ENCODE measurements at places on chromosomes 2 and 18. TPM values are rescaled to one million over a fixed set of nuclear protein-coding genes. Genes with fewer than 3 reads are reported as not detected.

- DNase-seq = no peak
Observed at GRCh38 chr2:174888646-174889271, 116.4 kb downstream of the CHN1 start.

- no peak for DNase-seq
Observed at GRCh38 chr2:221120643-221121042, 451.5 kb downstream of the EPHA4 start.

- no peak for DNase-seq
Observed at GRCh38 chr2:135818937-135819610, 17.9 kb downstream of the LCT start.

DNA sequence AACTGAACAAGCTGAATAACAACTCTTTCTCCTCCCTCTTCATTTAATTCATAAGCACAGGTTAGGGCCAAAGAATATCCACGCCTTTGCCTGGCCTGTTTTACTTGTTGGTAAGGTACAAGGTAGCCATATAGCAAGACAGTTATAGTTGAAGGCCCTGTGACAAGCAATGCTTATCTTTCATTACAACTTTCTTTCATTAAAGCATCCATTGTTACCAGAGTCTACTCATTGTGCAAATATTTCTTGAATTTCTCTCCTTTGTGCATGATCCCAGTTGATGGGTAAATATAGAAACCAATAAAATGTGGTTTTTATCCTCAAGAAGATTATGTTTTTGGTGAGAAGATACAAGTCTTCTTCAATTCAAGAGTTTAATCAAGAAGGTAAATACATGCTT, 140.2 kb downstream of the UBE2E3 start:
- DNase-seq = no peak

- no peak for DNase-seq
Observed at GRCh38 chr18:50119296-50119695, 75.7 kb downstream of the MYO5B start.

The CD8B2 gene
- total RNA-seq = 0.55 TPM

DNA sequence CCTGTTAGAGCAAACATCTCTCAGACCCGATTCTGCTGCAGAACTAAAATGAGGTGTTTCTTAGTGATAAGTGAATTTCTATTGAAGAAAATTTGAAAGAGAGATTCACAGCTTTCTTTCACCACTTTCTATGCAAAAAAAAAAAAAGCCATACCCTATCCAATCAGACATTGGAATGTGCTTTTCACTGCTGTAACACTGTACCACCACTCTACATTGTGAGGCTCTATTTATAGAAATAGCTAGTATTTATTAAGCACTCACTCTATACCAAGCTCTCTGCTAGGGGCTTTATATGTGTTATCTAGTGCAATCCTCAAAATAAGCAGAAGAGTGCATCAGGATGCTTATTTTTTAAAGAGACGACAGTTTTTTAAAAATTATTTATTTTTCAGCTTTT, 580.6 kb upstream of the VRK2 start:
- DNase-seq = no peak

DNA sequence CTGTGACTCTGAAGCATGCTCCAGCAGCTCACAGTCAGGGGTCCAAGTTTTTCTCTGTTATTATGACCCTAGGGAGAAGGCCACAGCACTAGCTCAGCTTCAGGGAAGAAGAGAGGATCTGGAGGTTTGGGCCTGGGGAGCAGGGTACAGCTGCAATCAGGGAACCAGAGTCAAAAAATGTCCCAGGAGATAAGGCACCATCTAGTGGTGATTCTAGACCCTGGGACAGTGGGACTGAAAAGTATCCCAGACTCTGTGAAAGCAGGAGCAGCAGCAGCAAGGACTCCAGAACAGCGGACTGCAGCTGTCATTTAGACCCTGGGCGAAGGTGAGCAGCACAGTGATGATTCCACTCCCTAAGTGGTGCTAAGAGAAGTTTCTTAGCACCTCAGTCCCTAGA, 278.4 kb upstream of the DDX18 start:
- DNase-seq = no peak

- no peak for DNase-seq
Observed at GRCh38 chr2:98487806-98488189, 43.1 kb downstream of the INPP4A start.
